ENCODE measurements at places on chromosomes 2 and 18.

- no peak for DNase-seq
These were observed 13.5 kb upstream of the CALCRL start for GRCh38 chr2:187461294-187462261.

- no peak for DNase-seq
These were observed 37.0 kb downstream of the TPRKB start for GRCh38 chr2:73700131-73700611.

GRCh38 chr2:150162241-150162942 is 325.1 kb downstream of the RND3 start:
- DNase-seq: no peak

- DNase-seq: no peak
These were observed 76.2 kb downstream of the CHRNA1 start for GRCh38 chr2:174688079-174688478.

GRCh38 chr2:203612246-203612645 is 77.1 kb upstream of the RAPH1 start:
- no peak for DNase-seq

DNA sequence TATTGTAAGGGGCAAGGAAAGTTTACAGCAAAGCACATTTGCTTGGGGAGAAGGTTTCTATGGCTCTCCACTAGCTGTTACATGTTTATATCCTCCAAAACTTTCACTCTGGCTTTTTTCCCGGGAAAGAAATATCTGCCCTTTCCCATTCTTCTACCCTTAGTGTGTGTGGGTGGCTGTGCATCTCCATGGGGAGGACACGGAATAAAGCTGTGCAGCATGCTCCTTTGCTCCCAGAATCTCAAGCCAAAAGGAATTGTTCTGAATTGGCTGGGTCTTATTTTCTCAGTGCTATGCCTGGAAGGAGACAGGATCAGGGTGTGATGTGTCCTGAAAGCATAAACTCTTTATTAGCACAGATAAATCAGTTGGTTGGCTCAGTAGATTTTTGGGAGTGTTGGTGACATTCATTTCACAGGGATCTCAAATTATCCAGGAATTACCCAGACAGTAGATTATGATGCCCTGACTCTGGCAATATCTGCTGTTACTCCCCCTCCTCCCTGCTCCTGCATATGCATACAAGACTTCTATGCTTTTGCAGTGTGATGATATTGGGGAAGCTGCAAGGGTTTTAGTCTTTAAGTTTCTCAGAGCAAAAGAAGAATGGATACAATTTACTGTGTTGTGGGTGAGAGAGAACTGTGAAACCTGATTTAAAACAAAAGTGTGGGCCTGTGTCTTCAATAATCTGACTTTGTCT is 63.1 kb downstream of the PARD3B start:
- no peak for DNase-seq

DNA sequence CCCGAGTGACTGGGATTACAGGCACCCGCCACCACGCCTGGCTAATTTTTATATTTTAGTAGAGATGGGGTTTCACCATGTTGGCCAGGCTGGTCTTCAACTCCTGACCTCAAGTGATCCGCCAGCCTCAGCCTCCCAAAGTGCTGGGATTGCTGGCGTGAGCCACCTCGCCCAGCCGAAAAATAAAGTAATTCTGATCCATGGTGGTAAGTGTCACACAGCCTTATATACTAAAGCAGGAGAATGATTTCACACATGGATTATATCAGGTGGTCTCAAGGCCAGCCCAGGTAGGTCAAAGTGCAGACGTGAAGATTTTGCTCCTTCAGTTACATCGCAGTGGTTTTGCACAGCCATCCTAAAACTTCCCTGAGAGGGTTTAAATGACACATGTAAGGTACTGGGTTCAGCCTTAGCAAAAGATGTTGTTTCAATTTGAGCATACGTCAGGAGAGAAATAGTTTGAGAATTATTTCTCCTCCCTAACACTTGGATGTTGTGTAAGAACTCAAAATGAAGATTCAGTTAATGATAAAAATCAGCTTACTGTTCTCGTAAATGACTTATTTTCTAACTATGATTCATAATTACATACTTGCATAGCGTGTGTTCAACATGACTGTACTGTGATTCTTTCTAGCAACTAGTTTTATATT is 93.0 kb upstream of the SLC39A10 start:
- no peak for DNase-seq

GRCh38 chr18:63410792-63411191 is 11.5 kb downstream of the VPS4B start:
- no peak for DNase-seq

GRCh38 chr2:190277234-190278112 is 42.2 kb downstream of the HIBCH start:
- DNase-seq: no peak

- DNase-seq: no peak
These were observed 486.5 kb downstream of the NUP35 start for GRCh38 chr2:183610724-183611123.

Data from stimulated activated CD8-positive, alpha-beta memory T cell treated with anti-CD3 and anti-CD28 coated beads, Interleukin-4, amount 100 ng/mL, for 24 hours (primary cell).